ENCODE measurements at places on chromosomes 2 and 18.

GRCh38 chr2:59339121-59339836, 1098.2 kb upstream of the FANCL start:
- no peak for DNase-seq

- no peak for DNase-seq
These were observed 33.2 kb upstream of the AGAP1 start for GRCh38 chr2:235460548-235461047.

- no peak for DNase-seq
These were observed 25.6 kb downstream of the CYTIP start for GRCh38 chr2:157418239-157418641.

GRCh38 chr2:128317181-128317898, 1.3 kb downstream of the HS6ST1 start:
- DNase-seq, result no peak

GRCh38 chr2:199830531-199830930, 20.5 kb downstream of the FTCDNL1 start:
- DNase-seq, result no peak

DNA sequence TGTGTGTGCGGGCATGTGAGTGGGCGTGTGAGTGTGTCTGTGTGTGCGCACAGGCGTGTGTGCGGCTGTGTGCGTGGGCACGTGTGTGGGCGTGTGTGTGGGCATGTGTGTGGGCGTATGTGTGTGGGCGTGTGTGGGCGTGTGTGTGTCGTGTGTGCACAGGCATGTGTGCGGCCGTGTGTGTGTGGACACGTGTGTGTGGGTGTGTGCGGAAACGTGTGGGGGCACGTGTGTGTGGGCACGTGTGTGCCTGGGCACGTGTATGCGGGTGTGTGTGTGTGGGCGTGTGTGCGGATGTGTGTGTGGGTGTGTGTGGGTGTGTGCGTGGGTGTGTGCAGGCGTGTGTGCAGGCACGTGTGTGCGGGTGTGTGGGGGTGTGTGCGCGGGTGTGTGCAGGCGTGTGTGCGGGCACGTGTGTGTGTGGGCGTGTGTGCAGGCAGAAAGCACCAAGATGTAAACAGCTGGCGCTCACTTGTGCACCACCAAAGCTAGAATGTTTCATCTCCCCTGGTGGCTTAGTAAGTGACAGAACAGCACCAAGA, 31.2 kb upstream of the ALKAL2 start:
- DNase-seq, result no peak

GRCh38 chr2:241136191-241136590, 13.1 kb downstream of the PASK start:
- DNase-seq, result no peak

Measured in activated CD4-positive, alpha-beta T cell treated with anti-CD3 and anti-CD28 coated beads, Interleukin-2, amount 50 U/mL, for 24 hours (primary cell).